ENCODE measurements at places on chromosomes 13 and 19. TPM values are rescaled to one million over a fixed set of nuclear protein-coding genes. Genes with fewer than 3 reads are reported as not detected.

FLT1 gene
- 1.6 TPM for total RNA-seq

ZNF234 gene
- 3.3 TPM for total RNA-seq

DNA sequence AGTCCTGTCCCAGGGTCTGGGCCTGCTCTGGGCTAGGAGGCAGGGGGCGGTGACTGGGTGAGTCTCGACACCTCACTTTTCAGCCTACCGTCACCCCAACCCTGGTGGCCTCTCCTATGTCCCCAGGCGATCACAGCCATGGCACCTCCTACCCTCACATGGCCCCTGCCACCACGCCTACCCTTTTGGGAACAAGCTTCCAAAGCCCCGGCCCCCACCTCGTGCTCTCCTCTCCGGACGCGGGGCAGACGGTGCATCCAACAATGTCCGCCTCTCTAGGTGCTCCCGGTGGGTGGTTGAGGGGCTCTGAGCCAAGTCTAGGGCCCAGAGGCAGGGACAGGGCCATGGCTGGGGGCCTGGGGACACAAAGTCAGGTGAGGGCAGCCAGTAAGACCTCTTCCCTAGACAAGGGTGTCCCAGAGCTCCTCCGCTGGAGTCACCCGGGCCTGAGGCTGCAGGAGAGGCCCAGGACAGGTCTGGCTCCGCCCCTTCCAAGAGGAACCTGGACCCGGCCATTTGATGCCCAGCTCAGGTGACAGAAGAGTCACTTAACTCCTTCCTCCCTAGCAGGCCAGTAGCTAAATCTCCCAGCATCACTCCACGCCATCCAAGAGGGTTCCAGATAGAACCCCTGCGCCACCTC is at the start of gene SYNE4:
Gene SYNE4, minus strand, starts transcription at position 478 of the 643 bp plus-strand sequence. Its CDS starts 132 bp downstream, at position 346.
- H3K4me3 ChIP-seq = peak within 1 kb of the TSS; percentile 54
- H3K27ac ChIP-seq = no peak within 1 kb of the TSS
- no peak for DNase-seq
- H3K27me3 ChIP-seq = peaks cover 9% of the 10 kb centered on the region
- peaks cover 2% of the 10 kb centered on the region for H3K36me3 ChIP-seq

LIM2 gene
- total RNA-seq = not detected

KASH5 gene
- not detected for total RNA-seq

VN1R4 gene
- total RNA-seq = not detected

All from T-cell (primary cell).